Activated gamma-delta T cell treated with anti-CD3 and anti-CD28 coated beads, Interleukin-2, amount 50 U/mL, for 16 hours (primary cell): ENCODE measurements at places on chromosomes 6 and 20.

DNA sequence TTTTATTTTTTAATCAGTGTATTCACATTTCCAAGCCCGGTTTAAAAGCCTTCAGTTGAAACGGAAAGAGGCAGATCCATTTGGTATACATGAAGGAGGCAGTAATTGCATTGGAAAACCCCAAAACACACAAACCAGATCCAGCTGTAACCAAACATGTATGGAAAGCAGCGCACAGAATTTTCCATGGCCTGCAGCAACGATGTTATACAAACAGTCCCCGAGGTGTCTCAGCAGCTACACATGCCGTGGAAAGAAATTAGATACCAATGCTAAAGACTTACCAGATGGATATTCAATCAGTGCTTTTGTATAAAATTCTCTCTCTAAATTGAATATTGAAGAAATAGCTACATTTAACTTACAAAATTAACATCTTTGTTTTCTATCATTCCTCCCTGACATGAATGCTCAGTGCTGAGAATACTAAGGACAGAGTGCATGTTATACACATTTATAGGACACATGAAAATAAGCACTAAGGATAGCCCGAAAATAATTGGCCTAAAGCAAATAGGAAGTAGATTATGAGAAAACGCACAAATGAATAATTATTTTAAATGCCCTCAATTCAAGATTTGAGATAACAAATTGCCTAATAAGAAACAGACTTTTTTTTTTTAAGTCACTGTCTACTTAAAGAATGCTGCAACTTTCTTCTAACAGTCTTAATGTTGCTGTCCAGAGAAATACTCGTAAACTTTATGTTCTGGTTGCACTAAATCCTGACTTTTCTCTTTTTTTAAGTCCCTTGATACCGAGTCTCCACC lies 713.1 kb downstream of the HDGFL1 start:
- no peak for DNase-seq

DNA sequence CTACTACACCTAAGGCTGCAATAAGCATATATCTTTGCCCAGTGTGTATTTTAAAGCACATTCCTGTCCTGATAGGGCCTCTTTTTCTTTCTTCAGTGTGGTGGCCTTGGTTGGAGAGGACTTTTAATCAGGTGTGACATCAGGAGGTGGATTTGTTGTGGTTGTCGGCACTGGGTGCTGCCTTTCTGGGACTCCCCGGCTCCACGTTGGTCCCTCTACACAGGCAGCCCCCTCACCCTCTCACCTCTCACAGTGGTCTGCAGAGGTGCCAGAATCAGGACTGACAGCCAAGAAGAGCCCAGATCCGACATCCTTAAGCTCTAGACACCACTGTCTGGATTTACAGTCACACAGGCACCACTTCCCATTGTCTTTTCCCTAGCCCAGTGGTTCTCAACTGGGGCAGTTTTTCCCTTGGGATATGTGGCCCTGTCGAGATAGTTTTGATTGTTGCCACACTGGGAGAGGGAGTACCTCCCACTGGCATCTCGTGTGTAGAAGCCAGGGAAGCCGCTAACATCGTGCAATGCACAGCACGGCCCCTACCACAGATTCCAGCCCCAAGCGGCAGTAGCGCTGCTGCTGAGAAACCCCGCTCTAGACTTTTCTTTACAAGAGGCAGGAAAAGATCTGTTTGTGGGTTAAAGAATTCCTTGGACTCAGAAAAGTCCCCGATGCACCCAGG lies 314.1 kb downstream of the QKI start:
- DNase-seq: no peak

- DNase-seq: no peak
These were observed 862 bp downstream of the UCKL1 start for GRCh38 chr20:63955281-63955826.

- DNase-seq: no peak
These were observed 49.1 kb upstream of the PLCB1 start for GRCh38 chr20:8082989-8083388.

- DNase-seq: no peak
These were observed 55.8 kb downstream of the CDH4 start for GRCh38 chr20:61307686-61308476.

GRCh38 chr20:50911030-50911429 lies 20.2 kb downstream of the ADNP start:
- DNase-seq: no peak

GRCh38 chr6:106056746-106057390 lies 29.3 kb upstream of the PRDM1 start:
- no peak for DNase-seq

- DNase-seq: no peak
These were observed 745.1 kb upstream of the MARCKS start for GRCh38 chr6:113112086-113112485.

DNA sequence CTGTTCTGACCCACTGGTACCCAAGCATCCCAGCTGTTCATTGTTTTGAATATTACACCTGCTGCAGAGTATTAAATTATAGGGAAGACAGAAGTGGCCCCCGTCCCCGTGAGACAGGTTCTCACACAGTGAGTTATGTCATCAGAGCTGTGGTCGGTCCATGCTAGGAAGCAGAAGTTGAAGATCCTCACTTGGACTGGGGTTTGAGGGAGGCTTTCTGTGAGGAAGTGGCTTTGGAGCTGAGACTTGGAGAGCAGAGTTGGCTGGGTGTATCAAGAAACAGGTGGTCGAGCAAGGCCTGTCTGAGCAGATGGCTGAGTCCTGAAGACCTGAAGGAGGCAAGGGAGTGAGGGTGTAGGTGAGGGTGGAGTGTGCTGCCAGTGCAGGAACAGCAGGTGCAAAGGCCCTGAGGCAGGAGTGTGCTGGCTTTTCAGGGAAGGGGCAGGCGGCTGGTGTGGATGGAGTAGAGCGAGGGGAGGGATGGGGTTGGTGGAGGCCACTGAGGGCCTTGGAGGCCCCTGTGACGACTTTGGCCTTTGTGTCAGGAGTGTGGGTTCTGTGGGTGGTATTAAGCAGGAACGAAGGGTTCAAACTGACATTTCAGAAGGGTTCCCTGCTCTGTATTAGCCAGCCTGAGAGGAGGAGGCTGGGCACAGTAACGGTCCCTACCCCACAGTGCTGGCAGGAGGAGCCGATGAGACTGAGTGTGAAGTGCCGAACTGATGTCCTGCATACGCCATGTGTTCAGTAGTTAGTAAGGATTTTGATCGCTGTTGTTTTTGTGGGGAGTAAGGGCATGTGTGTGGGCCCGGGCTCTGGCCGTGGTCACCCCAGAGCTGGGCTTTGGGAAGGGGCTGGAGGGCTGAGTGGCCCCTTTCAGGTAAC lies 11.8 kb downstream of the SRC start:
- no peak for DNase-seq

DNA sequence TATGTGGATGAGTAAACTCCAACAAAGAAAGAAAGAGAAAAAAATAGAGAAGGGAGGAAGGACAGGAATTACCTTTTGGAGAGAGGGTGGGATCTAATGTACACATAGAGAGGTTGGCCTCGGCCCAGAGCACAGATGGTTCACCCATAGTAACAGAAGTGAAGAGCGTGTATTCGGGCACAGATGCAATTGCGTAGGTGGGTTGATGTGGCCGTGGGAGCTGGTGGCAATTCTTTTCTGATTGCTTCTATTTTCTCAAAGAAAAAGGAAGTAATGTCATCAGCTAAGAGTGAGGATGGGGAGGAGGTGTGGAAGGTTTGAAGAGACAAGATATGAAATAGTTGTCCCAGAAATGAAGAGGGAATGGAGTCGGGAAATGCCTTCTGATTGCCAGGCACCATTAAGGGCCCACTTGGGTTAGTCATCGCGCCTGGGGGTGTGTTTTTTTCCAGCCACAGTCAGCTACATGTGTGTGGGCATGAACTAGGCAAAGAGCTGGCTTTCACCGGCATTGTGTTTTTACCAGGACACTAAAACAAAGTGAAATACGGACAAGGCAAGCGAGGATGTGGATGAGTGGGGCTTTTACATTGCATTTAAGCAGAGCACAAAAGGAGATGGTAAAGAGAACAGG lies 158.7 kb downstream of the SYNE1 start:
- DNase-seq: no peak

DNA sequence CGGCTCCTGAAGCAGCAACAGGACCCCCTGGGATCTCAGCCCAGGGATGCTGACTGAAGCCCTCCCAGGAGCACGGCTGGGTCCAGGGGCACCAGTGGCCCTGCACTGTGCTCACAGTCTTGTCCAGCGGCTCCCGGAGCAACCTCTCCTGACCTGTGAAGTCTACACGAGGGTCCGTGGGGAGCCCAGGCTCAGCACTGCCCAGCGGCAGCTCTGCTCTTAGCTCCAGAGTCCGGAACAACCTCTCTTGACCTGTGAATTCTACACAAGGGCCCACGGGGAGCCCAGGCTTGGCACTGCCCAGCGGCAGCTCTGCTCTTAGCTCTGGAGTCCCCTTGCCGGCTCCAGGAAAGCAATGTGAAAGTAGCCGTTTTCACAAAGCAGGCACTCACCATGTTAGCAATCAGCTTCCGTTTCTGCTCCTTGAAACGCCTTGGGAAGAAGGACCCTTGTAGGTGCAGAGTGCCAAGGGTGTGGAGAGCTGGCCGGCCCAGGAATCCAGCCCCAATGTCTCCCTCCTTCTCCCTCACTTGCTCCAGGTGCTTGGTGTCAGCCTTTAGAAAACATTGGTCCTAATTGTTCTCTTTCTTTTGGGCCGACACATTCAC lies 310.9 kb downstream of the CDH4 start:
- DNase-seq: no peak

DNA sequence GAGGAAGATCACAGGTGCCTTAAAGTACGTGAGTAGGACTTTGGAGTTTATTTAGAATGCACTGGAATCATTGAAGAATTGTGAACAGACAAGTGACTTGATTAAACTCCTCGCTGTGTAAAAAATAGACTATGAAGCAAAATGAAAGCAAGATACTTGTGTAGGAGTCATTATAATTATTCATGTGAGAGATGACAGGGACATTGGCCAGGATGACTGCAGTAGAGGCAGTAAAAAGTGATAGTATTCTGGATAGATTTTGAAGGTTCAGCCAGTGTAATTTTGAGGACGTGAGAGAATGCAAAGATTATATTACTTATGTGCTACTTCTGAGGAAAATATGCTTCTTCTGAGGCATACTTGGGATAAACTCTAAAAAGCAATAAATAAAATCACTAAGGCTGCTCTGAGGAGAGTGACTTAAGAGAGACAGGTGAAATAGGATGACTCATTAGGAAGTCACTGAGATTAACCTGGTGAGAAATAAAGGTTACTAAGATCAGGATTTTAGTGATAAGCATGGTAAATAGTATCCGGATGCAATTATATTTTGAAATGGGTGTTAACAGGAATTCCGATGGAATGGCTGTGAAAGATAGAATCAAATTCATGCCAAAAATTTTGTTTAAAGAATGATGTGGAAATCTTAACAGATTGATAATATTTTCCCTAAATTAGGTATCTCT lies 202.0 kb downstream of the CENPW start:
- no peak for DNase-seq

DNA sequence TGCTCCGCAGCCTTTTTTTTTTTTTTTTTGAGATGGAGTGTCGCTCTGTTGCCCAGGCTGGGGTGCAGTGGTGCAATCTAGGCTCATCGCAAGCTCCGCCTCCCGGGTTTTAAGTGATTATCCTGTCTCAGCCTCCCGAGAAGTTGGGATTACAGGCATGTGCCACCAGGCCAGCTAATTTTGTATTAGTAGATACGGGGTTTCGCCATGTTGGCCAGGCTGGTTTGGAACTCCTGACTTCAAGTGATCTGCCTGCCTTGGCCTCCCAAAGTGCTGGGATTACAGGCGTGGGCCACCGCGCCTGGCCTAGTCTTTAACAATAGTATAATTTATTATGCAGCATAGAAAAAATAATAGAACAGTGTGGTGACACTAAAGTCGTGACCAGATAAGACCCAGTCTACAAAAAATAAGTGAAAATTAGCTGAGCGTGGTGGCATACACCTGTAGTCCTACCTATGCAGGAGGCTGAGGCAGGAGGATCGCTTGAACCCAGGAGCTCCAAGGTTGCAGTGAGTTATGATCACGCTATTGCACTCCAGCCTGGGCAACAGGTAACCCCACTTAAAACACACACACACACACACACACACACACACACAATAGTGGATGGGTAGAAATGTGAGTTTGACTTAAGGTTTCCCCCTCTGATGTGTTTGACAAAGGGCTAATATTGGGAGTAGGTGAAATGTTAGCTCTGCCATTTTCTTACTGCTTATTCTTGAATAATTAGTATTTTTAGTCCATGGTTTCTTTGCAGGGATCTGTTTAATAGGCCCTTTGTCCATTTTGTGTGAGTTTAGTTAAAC lies 6.5 kb downstream of the PIM1 start:
- DNase-seq: no peak

GRCh38 chr6:32772656-32773055 lies 9.3 kb upstream of the HLA-DQB2 start:
- DNase-seq: no peak

- DNase-seq: no peak
These were observed 30.0 kb downstream of the VSTM2L start for GRCh38 chr20:37932919-37933318.

DNA sequence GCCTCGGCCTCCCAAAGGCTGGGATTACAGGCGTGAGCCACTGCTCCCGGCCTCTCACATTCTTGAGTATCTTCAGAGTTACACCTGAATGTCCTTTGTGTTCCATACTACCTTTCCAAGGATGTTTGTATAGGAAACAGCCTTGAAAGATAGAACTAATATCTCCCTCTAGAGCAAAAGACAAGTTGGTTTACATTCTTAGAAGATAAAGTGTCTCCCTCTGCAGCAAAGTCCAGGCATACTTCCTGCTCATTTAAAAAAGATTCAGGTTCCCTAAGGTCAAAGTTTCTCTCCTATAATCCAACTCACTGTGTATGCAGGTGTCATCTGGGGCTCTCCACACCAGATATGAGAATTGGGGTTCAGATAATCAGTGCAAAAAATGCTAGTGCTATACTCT lies 224.4 kb downstream of the TPBG start:
- DNase-seq: no peak

DNA sequence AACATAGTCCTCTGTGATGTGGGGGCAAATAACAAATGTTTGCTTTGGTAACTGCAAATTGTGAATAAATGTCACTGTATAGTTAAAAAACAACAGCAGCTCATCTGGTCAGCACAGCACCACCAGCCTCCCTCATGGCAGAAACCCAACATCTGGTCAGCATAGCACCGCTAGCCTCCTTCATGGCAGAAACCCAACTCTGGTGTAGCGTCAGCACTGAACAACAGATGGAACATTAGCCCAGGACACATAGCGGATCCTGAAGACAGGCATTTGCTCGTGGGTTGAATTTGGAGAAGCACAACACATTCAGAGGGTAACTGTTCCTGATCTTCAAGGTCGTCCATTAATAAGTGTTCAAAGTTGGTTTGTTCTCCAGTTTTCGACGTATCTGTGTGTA lies 265.9 kb downstream of the DLL1 start:
- DNase-seq: no peak

- DNase-seq: no peak
These were observed 30.5 kb downstream of the SLC22A23 start for GRCh38 chr6:3426091-3426926.
